ENCODE measurements at places on chromosomes 16 and 17. TPM values are rescaled to one million over a fixed set of nuclear protein-coding genes. Genes with fewer than 3 reads are reported as not detected.

GRCh38 chr16:52294660-52295059, 252.3 kb downstream of the TOX3 start:
- no peak for DNase-seq

GRCh38 chr17:11954936-11955335, 42.3 kb downstream of the ZNF18 start:
- no peak for DNase-seq

GRCh38 chr16:9556949-9557665, 465.7 kb downstream of the HAPSTR1 start:
- DNase-seq, result no peak

GRCh38 chr16:1998360-1998835, 8.6 kb downstream of the SYNGR3 start:
- no peak for DNase-seq

DNA sequence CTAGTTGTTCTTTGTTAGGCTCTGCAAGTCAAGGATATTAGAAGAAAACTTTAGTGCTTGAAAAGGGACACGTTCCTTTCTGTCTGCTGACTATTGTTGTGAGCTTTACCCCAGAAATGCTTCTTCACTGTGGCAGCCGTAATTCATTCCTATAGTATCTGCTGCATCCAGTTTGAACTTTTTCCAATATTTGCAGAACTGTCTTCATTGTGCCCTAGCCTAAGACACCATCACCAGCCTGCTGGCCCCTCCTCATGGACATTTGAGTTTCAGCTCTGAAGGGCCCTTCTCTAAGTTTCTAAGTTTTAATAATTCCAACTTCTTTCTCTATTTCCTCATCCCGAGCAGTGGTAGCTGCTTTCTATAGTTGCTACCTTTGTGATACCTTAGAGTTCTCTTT, 91.7 kb downstream of the SLC39A11 start:
- DNase-seq, result no peak

DNA sequence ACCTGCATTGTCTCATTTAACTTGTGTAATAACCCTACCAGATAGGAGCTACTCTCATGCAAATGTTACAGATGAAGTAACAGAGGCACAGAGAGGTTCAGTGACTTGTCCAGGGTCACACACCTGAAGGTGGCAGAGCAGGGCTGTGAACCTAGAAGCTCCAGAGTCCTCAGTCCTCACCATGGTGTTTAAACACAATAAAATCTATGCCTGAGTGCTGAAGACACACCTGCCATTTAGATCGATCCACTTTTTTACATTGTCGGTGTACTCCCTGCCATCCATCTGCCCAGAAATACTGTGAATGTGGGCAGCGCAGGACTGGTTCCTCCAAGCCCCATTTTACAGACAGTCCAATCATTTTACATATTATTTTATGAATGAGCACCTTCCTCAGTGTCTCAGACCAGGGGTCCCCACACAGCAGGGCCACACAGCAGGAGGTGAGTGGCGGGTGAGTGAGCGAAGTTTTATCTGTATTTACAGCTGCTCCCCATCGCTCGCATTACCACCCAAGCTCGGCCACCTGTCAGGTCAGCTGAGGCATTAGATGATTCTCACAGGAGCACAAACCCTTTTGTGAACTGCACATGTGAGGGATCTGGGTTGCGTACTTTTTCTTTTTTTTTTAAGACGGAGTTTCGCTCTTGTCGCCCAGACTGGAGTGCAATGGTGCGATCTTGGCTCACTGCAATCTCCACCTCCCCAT, 5.6 kb downstream of the IL4R start:
- no peak for DNase-seq

DNA sequence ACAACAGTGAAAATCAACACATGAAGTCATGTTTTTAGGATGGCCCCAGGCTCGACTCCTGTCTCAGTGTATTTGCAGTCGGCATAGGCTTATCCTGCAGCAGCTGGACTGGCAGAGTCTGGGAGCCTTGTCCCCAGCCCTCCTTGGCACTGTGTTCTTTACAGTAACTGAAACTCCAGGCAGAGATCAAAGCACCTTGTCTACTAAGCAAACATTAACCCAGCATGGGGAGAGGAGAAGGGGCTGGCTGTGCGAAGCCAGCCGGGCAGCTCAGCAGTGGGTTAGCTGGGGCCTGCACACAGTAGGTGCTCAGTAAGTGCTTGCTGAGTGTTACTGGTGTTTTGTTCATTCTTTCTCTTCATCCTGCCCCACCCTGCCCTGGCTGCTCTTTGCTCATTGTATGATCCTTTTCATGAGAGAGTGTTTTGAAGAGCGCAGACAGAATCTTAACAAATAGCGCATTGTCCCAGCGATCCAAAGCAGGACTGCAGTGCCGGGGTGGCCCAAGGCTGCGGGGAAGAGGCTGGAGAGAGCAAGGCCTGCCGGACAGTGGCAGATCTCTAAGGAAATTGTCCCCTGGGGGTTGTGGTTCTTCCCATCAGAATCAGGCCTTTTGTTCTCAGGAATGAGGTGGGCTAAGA, 23.5 kb upstream of the ITGB4 start:
- no peak for DNase-seq

DNA sequence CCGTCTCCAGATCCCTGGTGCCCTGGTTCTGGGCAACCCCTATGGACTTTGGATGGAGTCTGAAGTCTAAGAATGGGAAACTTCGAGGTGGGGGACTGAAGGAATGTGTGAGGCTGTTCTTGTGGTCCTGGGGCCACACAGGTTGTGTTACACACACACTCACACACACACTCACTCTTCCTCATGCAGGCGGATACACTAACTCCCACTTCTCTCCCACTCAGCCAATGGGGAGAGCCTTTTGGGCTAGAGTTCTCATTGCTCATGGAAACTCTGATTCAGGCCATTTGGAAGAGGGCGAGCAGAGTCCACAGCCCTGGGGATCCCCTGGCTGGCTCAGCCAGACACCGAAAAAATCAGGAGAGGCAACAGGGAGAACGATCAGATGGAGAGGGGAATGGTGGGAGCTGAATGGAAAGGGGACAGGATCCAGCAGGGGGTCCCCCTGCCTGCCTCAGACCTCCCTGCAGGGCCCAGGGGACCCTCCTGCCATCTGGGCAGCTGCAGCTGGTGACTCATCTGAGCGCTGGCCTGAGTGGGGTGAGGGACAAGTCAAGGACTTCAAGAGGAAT, 9.1 kb downstream of the IGFBP4 start:
- no peak for DNase-seq

DNA sequence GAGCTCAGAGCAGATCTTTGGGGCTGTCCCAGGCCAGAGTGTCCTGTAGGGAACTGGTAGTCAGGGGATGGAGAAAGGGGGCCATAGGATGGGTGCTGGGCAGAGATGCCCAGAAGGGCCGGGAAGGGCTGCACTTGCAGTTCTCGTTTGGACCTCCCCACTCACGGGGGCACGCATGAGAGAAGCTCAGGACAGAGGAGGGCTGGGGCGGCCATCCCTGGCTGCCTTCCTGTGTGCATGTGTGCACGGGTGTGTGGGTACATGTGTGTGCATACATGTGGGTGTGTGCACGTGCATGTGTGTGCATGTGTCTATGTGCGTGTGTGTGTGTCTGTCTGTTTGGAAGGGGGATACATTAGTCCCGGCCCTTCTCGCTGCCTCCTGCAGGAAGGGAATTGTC, 73.3 kb downstream of the COG7 start:
- DNase-seq, result no peak

- DNase-seq, result no peak
These were observed 604.7 kb upstream of the SOX9 start for GRCh38 chr17:71516149-71516548.

DNA sequence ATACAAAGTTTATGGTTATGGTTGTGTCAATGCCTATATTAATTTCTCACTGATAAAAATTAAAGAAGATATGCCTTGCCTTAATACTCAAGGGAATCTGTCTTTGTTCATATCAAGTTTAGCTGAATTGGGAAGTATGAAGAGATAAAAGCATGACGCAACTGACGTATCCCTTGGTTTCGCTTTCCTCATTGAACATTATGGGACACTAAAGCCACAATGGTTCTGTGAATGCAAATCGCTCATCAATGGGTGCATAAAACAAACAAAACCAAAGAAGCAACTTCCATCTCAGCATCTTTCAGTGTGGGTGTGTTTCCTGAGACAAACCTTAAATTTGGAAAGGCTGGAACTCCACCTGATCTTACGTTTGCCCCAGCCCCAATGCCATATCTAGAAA, 108.2 kb downstream of the NPIPB5 start:
- DNase-seq, result no peak

GRCh38 chr16:19872179-19872863, 12.3 kb downstream of the GPRC5B start:
- DNase-seq, result no peak

- DNase-seq, result no peak
These were observed 175.2 kb upstream of the CHMP6 start for GRCh38 chr17:80816241-80817103.

- DNase-seq, result peak; percentile 33
These were observed 133.8 kb upstream of the PLCG2 start for GRCh38 chr16:81645266-81645694.

GRCh38 chr17:79781736-79782575, 4.0 kb downstream of the CBX2 start:
- no peak for DNase-seq

- no peak for DNase-seq
These were observed 18.4 kb downstream of the SYT17 start for GRCh38 chr16:19186408-19186807.

- no peak for DNase-seq
These were observed 2.6 kb upstream of the CCL22 start for GRCh38 chr16:57355898-57356414.

GRCh38 chr16:54287131-54288029, 793 bp upstream of the IRX3 start:
- no peak for DNase-seq

GRCh38 chr16:86710602-86710950, 132.2 kb downstream of the FOXL1 start:
- no peak for DNase-seq

DNA sequence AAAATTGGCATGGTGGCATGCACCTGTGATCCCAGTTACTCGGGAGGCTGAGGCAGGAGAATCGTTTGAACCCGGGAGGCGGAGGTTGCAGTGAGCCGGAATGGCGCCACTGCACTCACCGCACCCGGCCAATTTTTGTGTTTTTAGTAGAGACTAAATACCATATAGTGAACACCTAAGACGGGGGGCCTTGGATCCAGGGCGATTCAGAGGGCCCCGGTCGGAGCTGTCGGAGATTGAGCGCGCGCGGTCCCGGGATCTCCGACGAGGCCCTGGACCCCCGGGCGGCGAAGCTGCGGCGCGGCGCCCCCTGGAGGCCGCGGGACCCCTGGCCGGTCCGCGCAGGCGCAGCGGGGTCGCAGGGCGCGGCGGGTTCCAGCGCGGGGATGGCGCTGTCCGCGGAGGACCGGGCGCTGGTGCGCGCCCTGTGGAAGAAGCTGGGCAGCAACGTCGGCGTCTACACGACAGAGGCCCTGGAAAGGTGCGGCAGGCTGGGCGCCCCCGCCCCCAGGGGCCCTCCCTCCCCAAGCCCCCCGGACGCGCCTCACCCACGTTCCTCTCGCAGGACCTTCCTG, at the start of gene HBQ1:
HBQ1 (plus strand) TSS at position 359 of the 575 bp plus-strand sequence; CDS start at position 387, 28 bp downstream.
- DNase-seq, result peak; percentile 31

DNA sequence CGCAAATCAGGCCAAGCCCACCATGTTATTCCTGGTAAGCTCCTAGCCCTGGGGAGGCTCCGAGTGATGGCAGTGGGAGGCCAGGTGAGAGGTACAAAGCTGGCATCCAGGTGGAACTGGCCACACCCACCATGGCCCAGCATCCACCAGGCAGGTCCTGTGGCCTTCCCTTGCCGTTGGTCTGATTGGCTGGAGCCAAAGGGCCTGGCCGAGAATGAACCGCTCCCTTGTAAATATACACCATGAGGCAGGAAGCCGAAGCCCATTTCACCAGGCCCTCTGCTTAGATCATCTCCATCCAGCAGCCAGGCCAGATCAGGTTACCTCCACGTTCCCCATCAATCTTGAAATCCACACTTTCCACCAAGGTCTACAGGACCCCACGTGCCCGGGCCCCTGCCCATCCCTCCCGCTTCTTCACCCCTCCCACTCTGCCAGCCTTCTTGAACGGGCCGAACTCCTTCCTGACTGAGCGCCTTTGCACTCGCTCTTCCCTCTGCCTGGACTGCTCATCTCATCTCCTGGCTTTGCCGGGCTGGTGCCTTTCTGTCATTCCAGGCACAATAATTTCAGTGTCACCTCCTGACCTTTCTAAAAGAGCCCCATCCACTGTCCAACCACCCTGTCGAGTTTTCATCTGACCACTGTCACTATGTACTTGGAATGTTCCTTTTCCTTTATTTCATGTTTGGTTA, 5.8 kb downstream of the SOCS1 start:
- DNase-seq, result no peak

GRCh38 chr17:41939044-41939692, 8.8 kb downstream of the ODAD4 start:
- no peak for DNase-seq

- DNase-seq, result peak; percentile 69
These were observed 90.7 kb upstream of the SMIM36 start for GRCh38 chr17:55601874-55602364.

- no peak for DNase-seq
These were observed 4.0 kb downstream of the PRSS53 start for GRCh38 chr16:31084584-31085302.

GRCh38 chr16:48596326-48596725, 13.7 kb downstream of the N4BP1 start:
- DNase-seq, result no peak

DNA sequence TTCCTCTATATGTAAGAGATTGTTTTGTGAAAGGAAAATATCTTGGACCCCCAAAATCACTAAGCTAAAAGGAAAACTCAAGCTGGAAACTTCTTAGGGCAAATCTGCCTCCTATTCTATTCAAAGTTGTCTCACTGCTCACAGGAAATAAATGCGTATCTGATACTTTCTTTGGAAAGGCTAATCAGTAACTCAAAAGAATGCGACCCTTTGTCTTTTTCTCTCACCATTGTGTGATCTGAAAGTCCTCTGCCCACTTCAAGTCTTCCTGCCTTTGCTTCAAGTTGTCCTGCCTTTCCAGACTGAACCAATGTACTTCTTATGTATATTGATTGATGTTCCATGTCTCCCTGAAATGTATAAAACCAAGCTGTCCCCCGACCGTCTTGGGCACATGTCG, 157.3 kb downstream of the KIF2B start:
- no peak for DNase-seq

DNA sequence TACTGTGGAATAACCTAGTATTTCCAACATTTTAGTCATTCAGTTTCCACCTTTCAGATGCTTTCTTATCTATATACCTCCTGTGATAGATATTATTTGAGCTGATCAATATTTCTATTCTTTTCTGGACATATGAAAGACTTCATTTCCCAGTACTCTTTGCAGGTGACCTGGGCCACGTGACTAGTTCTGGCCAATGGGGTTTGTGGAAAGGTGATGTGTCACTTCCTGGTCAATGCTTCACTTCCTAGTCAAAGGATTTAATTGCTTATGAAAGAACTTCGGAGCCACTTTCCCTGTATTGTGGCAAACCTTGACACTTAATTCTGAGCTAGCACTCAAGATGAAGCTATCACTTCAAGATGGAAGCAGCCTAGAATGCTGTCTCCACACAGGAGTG, 248.9 kb upstream of the FOXF1 start:
- peak; percentile 16 for DNase-seq

The CNTNAP1 gene
- polyA plus RNA-seq, result 26.3 TPM

The SPATA22 gene
- polyA plus RNA-seq, result 4.3 TPM

The CDH3 gene
- polyA plus RNA-seq, result not detected

The SLFN12L gene
- polyA plus RNA-seq, result not detected

The TUBB3 gene
- polyA plus RNA-seq, result 214 TPM

The TEKT5 gene
- polyA plus RNA-seq, result 0.16 TPM

The SKAP1 gene
- polyA plus RNA-seq, result not detected

The SLC5A11 gene
- polyA plus RNA-seq, result 0.21 TPM

The WNT3 gene
- polyA plus RNA-seq, result 1.4 TPM

The TMEM114 gene
- polyA plus RNA-seq, result not detected
